Hematopoietic multipotent progenitor cell (in vitro differentiated cells): ENCODE measurements at places on chromosomes 13 and 19.

GRCh38 chr13:24911133-24911908 lies 147.4 kb downstream of the RNF17 start:
- DNase-seq: peak; percentile 58

DNA sequence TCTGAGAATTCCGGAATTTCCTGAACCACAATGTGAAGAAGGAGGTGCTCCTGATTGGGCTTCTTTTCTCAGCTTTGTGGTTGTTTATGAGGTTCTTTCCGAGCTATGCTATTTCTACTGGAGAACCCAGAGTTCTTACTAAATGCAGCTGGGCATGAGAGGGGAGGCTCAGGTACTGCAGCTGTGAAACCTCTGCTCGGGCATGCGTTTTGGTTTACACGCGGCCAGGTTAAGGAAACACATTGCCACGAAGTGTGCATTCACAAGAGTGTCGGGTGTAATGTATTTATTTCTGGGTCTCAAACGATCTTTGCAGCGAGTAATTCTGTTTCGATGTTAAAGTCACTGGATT lies 661 bp upstream of the MIR17HG start:
- peak; percentile 43 for DNase-seq

DNA sequence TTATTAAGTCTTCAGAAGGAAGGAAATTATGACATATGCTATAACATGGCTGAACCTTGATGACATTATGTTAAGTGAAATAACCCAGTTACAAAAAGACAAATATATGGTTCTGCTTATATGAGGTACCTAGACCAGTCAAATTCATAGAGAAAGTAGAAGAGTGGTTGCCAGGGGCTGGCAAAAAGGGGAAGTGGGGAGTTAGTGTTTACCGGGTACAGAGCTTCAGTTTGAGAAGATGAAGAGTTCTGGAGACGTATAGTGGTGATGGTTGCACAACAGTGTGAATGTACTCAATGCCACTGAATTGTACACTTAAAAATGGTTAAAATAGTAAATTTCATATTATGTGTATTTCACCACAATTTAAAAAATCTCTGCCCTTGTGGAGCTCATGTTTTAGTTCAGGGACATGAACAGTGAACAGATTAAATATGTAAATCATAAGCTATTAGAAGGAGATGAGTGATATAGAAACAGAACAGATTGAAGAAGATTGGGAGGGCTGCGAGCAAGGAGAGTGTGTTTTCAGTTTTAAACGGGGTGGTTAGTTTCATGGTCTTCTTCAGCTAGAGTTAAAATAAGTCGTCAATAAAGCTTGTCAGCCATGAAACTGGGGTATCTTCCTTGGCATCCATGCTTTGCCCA lies 355.2 kb downstream of the KCNRG start:
- DNase-seq: peak; percentile 46

DNA sequence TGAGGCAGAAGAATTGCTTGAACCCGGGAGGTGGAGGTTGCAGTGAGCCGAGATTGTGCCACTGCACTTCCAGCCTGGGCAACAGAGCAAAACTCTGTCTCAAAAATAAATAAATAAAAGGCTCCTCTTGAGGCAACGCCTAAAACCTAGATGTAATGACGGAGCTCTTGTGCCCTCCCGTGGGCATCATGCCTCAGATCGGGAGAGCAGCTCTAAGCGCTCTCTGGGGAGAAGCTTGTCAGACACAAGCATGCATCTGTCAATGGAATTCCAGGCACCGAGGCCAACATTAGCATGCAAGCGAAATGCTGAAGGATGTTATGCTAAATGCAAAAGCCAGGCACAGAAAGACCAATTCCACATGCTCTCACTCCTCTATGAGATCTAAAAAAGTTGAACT lies 45.6 kb upstream of the MRI1 start:
- DNase-seq: no peak

DNA sequence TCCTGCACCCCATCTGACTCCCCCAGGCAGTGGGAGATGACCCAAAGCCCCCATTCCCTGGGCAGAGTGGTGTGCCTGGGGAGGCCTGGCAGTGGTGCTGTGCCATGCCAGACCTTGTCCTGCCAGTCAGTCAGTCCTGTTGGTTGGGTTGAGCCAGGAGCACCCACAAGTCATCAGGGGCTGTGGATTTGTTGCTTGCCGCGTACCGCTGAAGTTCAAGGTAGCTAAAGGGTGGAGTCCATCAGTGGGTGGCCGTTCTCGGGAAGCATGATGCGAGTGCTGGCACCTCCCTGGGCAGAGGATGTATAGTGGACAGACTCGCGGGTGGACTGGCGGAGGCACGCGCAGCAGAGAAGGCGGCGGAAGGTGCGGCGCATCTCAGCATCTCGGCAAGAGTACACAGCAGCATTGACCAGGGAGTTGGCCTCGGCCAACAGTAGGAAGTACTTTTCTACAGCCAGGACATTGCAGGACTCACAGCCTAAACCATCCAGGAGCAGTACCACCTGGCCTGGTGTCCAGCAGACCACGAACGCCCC lies 3.9 kb downstream of the LPAR2 start:
- DNase-seq: no peak

DNA sequence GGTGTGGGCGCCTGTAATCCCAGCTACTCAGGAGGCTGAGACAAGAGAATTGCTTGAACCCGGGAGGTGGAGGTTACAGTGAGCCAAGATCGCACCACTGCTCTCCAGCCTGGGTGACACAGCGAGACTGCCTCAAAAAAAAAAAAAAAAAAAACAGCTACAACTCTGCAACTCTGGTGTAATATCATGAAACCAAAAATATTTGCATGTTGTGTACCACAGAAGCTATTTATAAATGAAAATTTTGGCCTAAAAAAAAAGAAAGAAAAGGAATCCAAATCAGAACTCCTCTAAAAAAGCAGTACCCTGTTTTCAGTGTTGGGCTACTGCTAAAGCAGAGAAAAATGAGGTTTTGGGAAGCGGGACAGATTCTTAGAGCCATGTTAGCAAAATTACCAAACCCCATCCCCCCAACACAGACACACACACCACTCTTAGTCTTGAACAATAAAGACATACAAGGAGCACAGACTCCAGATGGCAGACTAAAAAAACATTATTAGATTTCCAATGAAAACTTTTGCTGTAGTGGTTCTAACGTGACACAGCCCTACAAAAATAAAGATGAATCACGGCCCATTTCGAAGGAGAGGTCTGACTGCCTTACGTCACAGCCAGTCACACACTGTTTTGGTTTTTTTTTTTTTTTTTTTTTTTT lies 51.5 kb downstream of the INSR start:
- no peak for DNase-seq

GRCh38 chr19:11447347-11448262 lies 12.2 kb downstream of the PRKCSH start:
- DNase-seq: no peak

- DNase-seq: no peak
Measured at GRCh38 chr13:113105032-113105920, at the start of gene F7. Gene F7, plus strand, starts transcription at chr13:113105791. Its CDS starts 51 bp downstream, at chr13:113105842.

GRCh38 chr13:96817336-96817941 lies 176.8 kb downstream of the OXGR1 start:
- no peak for DNase-seq

GRCh38 chr13:98785405-98785804 lies 32.9 kb upstream of the SLC15A1 start:
- no peak for DNase-seq

DNA sequence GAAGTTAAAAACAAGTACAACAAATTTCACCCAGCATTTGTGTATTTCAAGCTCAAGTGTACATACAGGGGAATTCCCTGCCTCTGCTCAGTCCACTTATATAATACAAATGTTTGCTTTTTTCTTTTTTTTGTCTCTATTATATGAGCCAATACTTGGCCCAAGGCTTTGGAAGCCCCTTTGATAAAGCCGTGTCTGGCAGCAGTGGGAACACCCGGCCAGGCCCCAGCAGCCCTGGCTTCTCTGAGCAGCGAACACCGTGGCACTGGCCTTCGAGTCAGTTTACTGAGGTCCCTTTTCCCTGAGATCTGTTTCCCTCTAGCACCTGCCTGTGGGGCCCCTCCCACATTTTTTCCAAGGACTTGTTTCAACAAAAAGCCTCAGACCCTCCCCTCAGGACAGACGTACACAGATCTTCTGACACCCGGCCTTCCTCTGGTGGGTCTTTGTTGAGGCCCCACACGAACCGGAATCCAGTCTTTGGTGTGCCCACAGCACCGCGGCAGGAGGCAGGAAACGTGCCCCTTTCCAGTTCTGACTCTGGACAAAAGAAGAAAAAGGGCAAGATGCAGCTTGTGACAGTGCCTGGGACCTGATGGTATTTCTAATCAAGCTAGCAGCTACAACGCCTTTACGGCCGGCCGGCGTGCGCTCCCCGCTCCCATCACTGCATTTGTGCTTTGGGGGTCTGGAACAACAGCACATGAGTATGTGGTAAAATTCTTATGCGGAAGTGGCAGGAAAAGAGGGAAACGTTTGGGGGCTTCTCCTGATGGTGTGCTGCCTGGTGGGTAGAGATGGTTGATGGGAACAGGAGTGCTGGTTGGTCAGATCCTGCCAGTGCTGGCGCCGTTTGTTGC lies 13.8 kb downstream of the SIPA1L3 start:
- DNase-seq: no peak

GRCh38 chr19:45152504-45153338 lies 8.1 kb downstream of the NKPD1 start:
- DNase-seq: peak; percentile 21
